ENCODE measurements at places on chromosomes 6 and 20. TPM values are rescaled to one million over a fixed set of nuclear protein-coding genes. Genes with fewer than 3 reads are reported as not detected.

DNA sequence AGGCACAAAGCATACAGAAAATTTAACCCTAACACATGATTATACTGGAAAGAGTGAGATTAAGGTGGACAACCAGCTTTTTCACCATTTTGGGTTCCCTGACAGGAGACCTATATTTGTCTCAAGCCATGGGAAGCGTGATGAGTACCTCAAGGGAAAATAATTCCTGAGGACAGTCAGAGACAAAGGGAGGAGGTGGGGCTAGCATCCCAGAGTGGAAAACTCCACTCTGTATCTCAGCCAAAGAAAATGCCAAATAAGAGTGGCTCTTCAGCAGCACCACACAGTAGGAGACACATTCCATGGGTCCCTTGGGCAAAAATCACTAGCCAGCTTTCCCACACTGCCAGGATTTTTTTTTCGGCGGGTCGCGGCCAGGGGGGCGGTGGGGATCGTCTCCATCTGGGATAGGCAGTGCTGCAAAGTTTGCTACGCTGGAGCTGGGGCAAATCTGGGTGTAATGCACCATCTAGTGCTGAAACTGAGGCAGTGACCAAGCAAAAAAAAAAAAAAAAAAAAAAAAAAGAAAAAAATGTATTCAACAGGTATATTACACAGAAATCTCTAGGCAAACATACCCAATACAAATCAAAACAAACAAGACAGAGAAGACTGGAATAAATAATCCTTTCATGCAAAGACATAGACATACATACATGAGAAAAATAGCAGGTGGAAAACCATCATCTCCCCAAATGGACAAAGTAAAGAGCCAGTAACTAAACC, 77.3 kb upstream of the SLC35F1 start:
- H3K27me3 ChIP-seq, result peaks cover 4% of the 10 kb centered on the region
- no peak for DNase-seq
- H3K4me3 ChIP-seq, result no peak overlapping the region
- H3K27ac ChIP-seq, result no peak overlapping the region
- H3K4me1 ChIP-seq, result no peaks in the 10 kb centered on the region

- H3K4me1 ChIP-seq, result peaks cover 4% of the 10 kb centered on the region
- H3K36me3 ChIP-seq, result no peaks in the 10 kb centered on the region
- no peak overlapping the region for H3K27ac ChIP-seq
- DNase-seq, result no peak
- no peaks in the 10 kb centered on the region for H3K27me3 ChIP-seq
Observed at GRCh38 chr6:125346201-125346925, 44.6 kb upstream of the HDDC2 start.

- no peaks in the 10 kb centered on the region for H3K36me3 ChIP-seq
- no peaks in the 10 kb centered on the region for H3K27me3 ChIP-seq
- H3K4me1 ChIP-seq, result peaks cover 25% of the 10 kb centered on the region
- no peak for DNase-seq
- H3K4me3 ChIP-seq, result no peak overlapping the region
- H3K27ac ChIP-seq, result no peak overlapping the region
Observed at GRCh38 chr6:36245572-36246061, 24.2 kb upstream of the PNPLA1 start.

- no peaks in the 10 kb centered on the region for H3K27me3 ChIP-seq
- no peak for DNase-seq
- no peak overlapping the region for H3K27ac ChIP-seq
Observed at GRCh38 chr6:111646942-111647341, 41.3 kb upstream of the TRAF3IP2 start.

- H3K4me1 ChIP-seq, result peaks cover 6% of the 10 kb centered on the region
- no peak for DNase-seq
Observed at GRCh38 chr20:49854190-49854875, 41.7 kb downstream of the SLC9A8 start.

DNA sequence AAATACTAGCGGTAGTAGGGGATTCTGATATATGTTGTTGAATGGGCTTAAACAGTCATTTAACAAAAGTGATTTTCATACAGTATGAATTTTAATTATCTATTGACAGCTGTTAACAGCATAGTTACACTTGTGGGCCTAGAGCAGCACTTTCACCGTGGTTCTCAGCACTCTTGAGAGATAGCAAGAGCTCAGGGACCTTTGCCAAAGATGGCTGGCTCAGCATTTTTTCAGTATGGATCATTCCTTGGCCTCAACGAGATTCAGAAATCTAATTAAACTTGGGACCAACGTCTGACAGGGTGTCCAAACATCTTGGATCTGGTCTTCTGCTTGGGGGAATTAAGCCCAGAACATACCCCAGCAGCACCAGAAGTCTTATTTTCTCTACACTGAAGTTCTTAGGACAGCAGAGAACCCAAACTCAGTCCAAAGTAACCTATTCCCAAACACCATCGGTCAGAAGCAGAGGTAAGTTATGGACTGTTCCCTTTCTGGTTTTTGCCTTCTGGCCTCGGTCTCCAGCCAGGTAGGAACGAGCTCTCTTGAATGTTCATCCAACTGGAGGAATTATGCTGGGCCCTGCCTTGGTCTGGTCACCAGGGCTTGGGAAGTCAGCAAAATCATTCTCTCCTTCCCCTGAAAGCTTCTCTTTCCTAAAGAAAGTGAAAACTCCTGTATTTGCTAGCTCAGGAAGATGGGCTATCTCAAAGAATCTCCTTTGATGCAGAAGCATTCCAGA, 25.7 kb downstream of the PRPH2 start:
- H3K27me3 ChIP-seq, result no peaks in the 10 kb centered on the region
- no peak overlapping the region for H3K27ac ChIP-seq
- peaks cover 31% of the 10 kb centered on the region for H3K36me3 ChIP-seq

DNA sequence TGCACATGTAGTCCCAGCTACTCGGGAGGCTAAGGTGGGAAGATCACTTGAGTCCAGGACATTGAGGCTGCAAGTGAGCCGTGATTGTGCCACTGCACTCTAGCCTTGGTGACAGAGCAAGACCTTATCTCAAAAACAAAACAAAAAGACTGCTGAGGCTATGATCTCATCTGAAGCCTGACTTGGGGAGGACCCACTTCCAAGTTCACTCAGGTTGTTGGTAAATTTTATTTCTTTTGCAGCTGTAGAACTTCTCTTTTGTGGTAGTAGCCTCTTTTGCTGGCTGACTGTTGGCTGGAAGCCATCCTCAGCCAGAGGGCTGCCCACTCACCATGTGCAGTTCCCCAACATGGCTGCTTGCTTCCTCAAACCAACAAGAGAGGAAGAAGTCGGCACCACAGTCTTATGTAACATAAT, 36.8 kb upstream of the ME1 start:
- no peaks in the 10 kb centered on the region for H3K4me1 ChIP-seq
- no peak for DNase-seq
- no peaks in the 10 kb centered on the region for H3K27me3 ChIP-seq
- H3K36me3 ChIP-seq, result no peaks in the 10 kb centered on the region
- H3K27ac ChIP-seq, result no peak overlapping the region

- H3K36me3 ChIP-seq, result no peaks in the 10 kb centered on the region
- DNase-seq, result no peak
- H3K4me3 ChIP-seq, result peak within 1 kb of the TSS; percentile 56
- H3K27me3 ChIP-seq, result peaks cover 49% of the 10 kb centered on the region
- H3K27ac ChIP-seq, result no peak within 1 kb of the TSS
Observed at GRCh38 chr6:17392978-17393891, at the start of gene CAP2. TSS of gene CAP2 (plus strand) at chr6:17393595. CDS start at chr6:17421556, 27,961 bp downstream.

DNA sequence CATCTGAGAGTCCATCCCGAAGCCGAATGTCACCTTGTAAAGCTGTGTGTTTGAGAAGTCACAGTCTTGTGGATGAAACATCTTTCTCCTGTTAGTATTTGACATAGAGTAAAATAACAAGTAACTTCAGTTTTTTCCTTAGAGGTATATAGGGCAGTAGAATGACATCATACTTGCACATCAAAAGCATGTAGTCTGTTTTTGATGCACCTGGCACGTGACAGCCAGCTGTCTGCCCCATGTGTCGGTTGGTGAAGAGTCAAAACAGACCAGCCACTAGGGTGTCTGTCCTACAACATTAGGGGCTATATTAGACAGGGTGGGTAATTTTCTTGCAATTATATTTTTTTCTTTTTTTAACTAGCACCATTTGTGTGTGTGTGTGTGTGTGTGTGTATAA, 70.2 kb downstream of the SNX9 start:
- no peak overlapping the region for H3K4me3 ChIP-seq
- no peak for DNase-seq
- peaks cover 75% of the 10 kb centered on the region for H3K36me3 ChIP-seq
- no peak overlapping the region for H3K27ac ChIP-seq
- H3K27me3 ChIP-seq, result no peaks in the 10 kb centered on the region
- peaks cover 27% of the 10 kb centered on the region for H3K4me1 ChIP-seq

GRCh38 chr6:118746145-118746824, 94.9 kb upstream of the CEP85L start:
- H3K4me3 ChIP-seq, result no peak overlapping the region
- no peak overlapping the region for H3K27ac ChIP-seq
- H3K27me3 ChIP-seq, result no peaks in the 10 kb centered on the region

COQ3 gene
- 5.6 TPM for total RNA-seq

EYS gene
- total RNA-seq, result not detected

TBXT gene
- total RNA-seq, result 0.10 TPM

ARMC2 gene
- 3.5 TPM for total RNA-seq

HLA-DOA gene
- 167 TPM for total RNA-seq
